ENCODE measurements at places on chromosomes 5 and 9. TPM values are rescaled to one million over a fixed set of nuclear protein-coding genes. Genes with fewer than 3 reads are reported as not detected.
A peak's percentile ranks its signal among the peaks of the same experiment; 100 is the strongest.

The PITX1 gene
- total RNA-seq: 31.0 TPM

The HSD17B4 gene
- 142 TPM for total RNA-seq

- DNase-seq: peak; percentile 0
These were observed 53.6 kb upstream of the NR3C1 start for GRCh38 chr5:143456952-143457547.

The EPB41L4B gene
- 8.1 TPM for total RNA-seq

The MPDZ gene
- 0.12 TPM for total RNA-seq

The DNAJB5 gene
- 3.6 TPM for total RNA-seq

DNA sequence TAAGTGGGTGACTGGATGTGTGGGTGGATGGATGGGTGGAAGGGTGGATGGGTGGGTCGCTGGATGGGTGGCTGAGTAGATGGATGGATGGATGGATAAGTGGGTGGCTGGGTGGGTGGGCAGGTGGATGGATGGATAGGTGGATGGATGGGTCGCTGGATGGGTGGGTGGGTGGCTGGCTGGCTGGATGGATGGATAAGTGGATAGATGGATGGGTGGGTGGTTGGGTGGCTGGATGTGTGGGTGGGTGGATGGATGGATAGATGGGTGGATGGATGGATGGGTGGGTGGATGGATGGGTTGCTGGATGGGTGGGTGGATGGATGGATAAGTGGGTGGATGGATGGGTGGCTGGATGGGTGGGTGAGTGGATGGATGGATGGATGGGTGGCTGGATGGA, 27.3 kb upstream of the CEP72 start:
- DNase-seq: no peak

GRCh38 chr5:13179407-13180087, 764.9 kb downstream of the DNAH5 start:
- no peak for DNase-seq

The OR1J1 gene
- total RNA-seq: not detected

DNA sequence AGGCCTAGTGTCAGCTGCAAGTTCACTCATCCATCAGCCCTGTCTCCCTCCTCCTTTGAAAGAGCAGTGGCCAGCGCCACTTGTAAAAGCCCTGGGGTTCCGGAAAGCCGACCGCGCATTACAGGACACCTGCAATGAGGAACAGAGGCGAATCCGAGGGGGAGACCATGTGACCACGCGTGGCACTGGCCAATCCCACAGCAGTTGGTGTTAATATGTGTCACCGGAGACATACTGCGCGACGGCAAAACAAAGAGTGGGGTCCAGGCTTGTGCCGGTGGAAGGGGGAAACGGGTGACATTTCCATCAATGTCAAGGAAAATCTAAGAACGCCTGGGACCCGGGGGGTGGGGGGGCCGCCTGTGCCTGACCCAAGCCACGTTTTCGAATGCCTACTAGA, 480.8 kb downstream of the SPATA31A7 start:
- DNase-seq: no peak

All from HCT116 (cell line).